ENCODE measurements at places on chromosomes 7 and 10.

DNA sequence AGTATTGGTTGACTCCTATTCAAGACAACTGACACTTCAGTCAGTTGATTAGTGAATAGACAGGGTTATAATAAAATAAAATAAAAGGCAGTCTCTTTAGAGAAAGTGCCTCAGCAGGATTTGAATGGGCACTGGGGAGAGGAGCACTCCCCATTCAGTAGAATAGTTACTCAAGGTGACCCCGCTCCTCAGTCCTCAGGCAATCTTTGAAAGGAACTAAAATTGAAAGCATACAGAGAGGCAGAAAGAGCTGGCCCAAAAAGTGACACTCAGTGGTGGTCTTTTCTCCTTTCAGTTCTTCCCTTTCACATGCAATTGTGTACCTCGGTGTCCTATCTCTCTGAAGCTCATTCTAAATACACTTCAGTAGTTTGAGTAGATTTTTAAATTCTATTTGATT, 47.4 kb upstream of the MACC1 start:
- DNase-seq = no peak

- DNase-seq = peak; percentile 53
These were observed 55.1 kb downstream of the CYCS start for GRCh38 chr7:25069900-25070443.

GRCh38 chr10:97499561-97500296, 1.0 kb downstream of the UBTD1 start:
- peak; percentile 68 for DNase-seq

GRCh38 chr7:42493436-42494198, 256.6 kb upstream of the GLI3 start:
- DNase-seq = peak; percentile 84

DNA sequence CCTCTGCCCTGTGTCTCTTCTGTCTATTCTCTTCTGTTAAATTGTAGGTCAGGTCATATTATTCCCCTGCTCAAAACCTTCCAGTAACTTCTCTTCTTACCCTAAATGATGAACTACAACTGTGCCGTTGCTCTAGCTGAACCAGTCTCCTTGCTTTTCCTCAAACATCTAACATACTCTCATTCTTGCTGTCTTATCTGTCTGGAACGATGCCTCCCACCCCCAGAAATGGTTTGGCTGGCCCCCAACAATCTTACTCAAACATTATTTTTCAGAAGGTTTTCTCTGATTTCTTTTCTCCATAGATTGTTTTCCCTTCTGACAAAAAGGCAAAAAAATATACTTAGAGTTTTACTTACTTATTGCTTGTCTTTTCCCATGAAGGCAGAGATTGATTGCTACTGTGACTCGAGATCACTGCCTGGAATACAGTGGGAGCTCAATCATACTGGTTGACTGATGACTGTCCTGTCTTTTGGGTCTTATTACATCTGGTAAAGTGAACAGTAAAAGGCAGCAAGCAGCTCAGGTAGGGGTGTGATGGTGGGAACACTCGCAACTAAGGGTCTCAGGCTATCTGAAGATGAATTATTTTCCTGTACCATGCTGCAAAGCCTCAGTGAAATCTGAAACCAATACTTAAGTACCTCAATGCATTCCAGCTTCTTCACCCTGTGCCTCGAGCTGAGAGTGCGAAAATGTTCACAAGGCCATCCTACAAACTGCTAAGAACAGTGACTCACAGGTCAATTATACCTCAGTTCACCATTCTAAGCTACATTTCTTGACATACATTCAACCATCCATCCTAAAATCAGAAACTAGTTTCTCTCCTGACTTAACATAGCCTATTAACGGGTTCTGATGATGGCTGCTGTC, 67.6 kb downstream of the DNMBP start:
- DNase-seq = no peak

GRCh38 chr7:601036-601594, 81.5 kb upstream of the PDGFA start:
- no peak for DNase-seq

DNA sequence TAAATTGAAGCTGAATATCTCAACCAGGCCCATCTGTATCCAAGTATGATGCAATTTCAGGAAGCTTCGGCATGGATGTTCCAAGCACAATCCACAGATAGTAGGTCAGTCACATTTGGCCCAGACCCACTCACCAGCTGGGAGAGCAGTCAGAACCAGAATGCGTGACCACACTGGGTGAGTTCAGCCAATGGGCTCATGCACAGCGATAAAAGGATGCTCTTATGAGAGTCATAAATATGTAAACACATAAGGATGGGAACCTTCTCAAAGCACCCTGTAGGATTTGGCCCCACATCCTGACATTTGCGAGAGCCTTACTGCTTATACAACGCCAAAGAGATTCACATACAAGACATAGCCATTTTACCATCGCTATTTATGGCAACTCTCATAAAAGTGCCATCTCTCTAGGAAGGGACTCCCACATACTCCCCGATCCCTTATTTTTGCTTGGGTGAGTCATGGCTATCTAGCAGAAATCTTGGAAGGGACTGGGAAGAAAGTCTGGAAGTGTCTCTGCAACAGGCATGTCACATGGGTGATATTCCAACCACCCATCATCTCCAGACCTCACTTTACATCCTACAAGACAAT, 3.0 kb downstream of the AFAP1L2 start:
- peak; percentile 79 for DNase-seq

DNA sequence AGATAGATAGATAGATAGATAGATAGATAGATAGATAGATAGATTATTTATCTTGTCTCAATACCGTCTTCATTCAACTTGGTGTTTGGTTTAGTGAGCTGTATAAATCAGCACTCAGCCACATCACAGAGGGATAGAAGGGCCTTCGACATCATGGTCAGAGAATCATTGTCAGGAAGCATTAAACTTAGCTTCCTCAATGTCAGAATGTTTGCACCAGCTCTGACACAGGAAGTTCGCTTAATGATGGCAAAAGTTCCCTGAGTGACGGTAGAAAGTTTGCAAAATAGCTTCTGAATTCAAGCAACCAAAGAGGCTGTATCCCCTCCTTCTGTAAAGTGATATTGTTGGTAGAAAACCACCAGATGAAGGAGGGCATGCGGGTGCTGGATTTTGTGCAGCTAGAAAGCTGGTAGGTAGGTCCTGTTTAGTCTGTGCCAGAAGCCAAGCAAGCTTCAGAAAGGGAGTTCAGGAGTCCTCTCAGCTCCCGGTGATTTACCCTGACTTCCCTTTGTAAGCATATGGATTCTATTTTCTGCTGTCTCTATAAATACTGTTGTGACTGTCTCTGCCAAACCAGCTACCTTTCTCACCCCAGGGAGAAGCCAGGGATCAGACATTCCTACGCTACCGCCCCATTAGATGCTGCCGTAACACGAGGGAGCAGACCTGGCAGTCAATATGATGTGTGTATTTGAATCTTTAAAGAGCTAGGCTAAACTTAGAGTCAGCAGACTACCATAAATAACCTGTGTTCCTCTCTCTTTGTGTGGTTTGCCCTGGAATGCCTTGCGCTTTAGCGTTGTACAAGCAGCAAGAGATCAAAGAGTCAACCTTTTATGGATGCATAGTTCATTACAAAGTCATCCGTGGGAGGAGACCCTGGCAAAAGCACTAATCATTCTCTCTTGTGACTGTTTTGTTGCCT, 200.5 kb upstream of the KIAA1217 start:
- no peak for DNase-seq

- no peak for DNase-seq
These were observed 61.9 kb downstream of the KLHDC10 start for GRCh38 chr7:130131964-130132875.

DNA sequence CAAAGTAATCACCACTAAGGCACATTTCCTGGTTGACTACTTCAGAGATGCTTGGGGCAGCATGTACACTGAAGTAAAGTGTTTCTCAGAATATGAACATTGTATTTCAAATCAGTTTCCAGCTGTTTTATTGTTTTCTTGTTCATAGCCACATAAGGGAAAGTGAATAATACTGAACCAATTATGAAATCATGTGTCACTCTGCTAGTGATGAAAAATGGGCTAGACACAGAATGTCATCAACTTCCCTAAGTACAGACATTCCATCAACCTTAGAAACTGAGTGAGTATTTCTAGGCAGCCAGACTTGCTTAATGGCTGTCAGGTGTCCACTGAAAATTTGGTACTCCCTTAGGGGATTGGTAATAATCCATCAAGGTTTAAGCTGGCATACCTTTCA, 603.5 kb downstream of the ARL4A start:
- no peak for DNase-seq

- DNase-seq = no peak
These were observed 29.4 kb upstream of the AMPH start for GRCh38 chr7:38660427-38661099.

GRCh38 chr7:44615149-44615611, 8.8 kb downstream of the OGDH start:
- no peak for DNase-seq

- no peak for DNase-seq
These were observed 23.6 kb downstream of the MCM10 start for GRCh38 chr10:13184730-13185514.

DNA sequence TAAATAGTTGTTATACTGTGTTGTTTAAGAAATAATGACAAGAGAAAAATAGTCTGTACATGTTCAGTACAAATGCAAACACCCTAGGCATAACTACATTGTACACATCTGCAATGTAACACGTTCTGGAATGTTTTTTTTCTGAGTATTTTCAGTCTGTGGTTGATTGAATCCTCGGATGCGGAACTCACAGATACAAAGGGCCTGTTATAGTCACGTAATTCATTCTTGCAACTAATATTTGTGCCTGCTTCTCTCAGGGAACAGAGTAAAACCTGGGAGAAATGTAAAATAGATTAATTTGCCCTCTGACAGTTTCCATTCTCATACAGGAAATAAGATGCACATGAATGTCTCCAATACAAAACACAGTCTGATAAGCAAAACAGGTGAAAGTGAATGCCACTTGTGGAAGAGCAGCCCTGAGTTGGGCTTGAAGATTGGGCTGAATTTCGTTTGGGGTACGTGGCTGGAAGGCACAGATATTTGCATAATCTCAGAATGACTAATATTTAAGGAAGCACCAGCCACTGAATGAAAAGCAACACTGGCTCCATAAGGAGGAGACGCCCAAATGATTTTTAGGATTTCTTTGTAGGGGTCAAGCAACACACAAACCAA, 19.1 kb downstream of the DENND2A start:
- DNase-seq = no peak

GRCh38 chr10:113756940-113757543, 5.6 kb downstream of the PLEKHS1 start:
- DNase-seq = no peak

- DNase-seq = no peak
These were observed 225.9 kb downstream of the HDAC9 start for GRCh38 chr7:18721429-18721828.

DNA sequence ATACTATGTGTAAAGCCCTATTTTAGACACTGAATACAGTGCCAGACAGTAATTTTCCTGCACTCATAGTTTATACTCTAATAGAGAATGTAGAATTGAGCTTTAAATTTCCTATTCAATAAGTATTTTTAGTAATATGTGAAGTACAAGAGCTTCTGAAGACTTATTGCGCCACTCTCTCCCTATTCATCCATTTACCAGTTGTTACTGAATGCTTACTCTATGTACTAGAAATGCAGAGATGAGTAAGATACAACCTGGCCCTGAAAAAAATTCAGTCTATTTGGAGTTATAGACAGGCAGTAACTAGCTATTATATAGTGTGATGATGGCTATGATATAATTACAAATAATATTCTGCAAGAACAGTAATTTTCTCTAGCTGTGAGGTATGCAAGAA, 98.8 kb downstream of the ADK start:
- DNase-seq = no peak

- DNase-seq = no peak
These were observed 111.3 kb downstream of the PTEN start for GRCh38 chr10:87974769-87975168.

- no peak for DNase-seq
These were observed 4.1 kb downstream of the MMS19 start for GRCh38 chr10:97494151-97494550.

DNA sequence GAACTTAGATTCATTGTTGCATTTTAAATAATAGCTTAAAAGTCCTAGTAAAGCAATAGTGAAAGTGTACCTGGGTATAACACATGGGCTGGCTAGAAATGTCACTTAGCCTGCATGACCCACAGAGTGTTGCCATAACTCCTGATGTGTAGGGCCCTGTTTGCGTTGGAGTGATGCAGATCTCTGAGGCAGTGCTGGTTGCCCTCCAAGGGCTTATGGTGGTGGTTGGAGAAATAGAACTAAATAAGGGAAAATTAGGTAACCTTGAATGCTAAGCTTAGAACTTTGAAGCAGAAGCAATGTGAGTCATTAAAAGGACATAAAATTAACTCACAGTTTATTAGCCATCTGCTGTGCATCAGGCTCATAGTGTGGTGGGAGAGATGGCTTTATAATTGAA, 105.7 kb downstream of the CCNY start:
- DNase-seq = no peak

DNA sequence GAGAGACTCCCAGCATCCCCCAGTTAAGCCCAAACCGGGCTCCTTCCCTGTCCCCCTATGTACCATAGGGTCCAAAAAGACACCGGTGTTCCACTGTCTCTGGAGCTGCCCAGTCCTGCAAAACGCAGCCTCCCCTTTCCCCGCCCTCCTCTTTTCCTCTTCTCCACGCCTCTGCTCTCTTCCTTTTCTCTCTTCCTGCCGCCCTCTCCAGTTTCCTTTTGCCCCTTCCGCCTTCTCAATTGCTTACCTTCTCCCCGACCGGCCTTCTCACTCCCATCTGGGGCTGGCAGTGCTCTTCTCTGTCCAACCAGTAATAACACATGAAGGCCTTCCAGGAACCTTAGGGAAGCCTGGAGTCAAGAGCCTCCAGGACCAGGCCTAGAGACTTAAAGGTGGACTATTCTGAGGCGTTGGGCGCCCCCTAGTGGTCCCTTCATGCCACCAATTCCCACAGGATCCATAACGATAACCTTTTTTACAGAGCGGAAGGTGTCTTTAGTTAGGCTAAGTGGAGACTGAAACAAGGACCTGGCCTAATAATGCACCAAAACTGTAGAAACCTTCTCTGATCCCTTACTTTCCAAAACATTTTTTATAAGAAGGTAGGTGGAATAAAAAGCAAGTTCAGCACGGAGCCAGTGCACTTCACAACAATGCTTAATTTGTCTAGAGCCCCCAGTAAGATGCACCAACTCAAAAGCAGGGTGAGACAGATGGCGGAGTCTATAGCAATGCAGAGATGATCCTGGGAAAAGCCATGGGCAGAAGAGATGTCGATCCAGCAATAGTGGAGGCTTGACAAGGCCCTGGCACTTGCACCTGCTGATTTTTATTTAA, 27.2 kb upstream of the MSRB2 start:
- DNase-seq = peak; percentile 69

- no peak for DNase-seq
These were observed 548.8 kb upstream of the KCND2 start for GRCh38 chr7:119724041-119724792.

DNA sequence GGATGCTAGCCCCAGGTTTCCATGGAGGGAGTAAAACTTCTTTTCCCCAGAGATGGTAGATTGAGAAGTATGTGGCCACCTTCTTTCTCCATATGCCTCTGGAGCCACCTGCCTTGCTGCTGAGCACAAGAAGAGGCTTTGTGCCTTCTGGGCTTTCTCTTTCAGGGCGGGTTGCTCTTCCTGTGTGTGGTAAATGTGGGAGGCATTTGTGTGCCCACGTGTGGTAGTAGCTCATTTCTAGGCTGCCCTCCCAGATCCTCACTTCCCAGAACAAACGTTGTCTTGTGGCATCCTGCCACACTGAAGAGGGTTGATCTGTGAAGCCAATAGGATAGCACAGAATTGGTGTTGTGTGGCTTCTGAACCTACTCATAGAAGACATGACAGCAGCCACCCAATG, 342.0 kb upstream of the PODXL start:
- no peak for DNase-seq
